ENCODE measurements at places on chromosomes 12 and 14. TPM values are rescaled to one million over a fixed set of nuclear protein-coding genes. Genes with fewer than 3 reads are reported as not detected.

- H3K4me1 ChIP-seq, result no peaks in the 10 kb centered on the region
- H3K36me3 ChIP-seq, result no peaks in the 10 kb centered on the region
- no peak for DNase-seq
- no peak overlapping the region for H3K4me3 ChIP-seq
- H3K27ac ChIP-seq, result no peak overlapping the region
- H3K27me3 ChIP-seq, result no peaks in the 10 kb centered on the region
Observed at GRCh38 chr12:42859612-42860011, 270.1 kb upstream of the PRICKLE1 start.

- no peak overlapping the region for H3K4me3 ChIP-seq
- H3K36me3 ChIP-seq, result no peaks in the 10 kb centered on the region
- H3K27ac ChIP-seq, result no peak overlapping the region
- peaks cover 3% of the 10 kb centered on the region for H3K4me1 ChIP-seq
- no peaks in the 10 kb centered on the region for H3K27me3 ChIP-seq
Observed at GRCh38 chr12:27060740-27061139, 21.6 kb downstream of the C12orf71 start.

GRCh38 chr12:40587421-40587820 is 104.8 kb upstream of the CNTN1 start:
- H3K27ac ChIP-seq, result no peak overlapping the region
- no peaks in the 10 kb centered on the region for H3K36me3 ChIP-seq
- H3K4me1 ChIP-seq, result no peaks in the 10 kb centered on the region
- H3K4me3 ChIP-seq, result no peak overlapping the region
- H3K27me3 ChIP-seq, result no peaks in the 10 kb centered on the region

- no peak overlapping the region for H3K4me3 ChIP-seq
- no peaks in the 10 kb centered on the region for H3K4me1 ChIP-seq
- H3K27me3 ChIP-seq, result no peaks in the 10 kb centered on the region
Observed at GRCh38 chr12:70590051-70590450, 47.2 kb downstream of the PTPRB start.

- H3K27me3 ChIP-seq, result no peaks in the 10 kb centered on the region
- no peaks in the 10 kb centered on the region for H3K36me3 ChIP-seq
- no peak for DNase-seq
Observed at GRCh38 chr12:5264006-5264405, 167.9 kb upstream of the NTF3 start.

DNA sequence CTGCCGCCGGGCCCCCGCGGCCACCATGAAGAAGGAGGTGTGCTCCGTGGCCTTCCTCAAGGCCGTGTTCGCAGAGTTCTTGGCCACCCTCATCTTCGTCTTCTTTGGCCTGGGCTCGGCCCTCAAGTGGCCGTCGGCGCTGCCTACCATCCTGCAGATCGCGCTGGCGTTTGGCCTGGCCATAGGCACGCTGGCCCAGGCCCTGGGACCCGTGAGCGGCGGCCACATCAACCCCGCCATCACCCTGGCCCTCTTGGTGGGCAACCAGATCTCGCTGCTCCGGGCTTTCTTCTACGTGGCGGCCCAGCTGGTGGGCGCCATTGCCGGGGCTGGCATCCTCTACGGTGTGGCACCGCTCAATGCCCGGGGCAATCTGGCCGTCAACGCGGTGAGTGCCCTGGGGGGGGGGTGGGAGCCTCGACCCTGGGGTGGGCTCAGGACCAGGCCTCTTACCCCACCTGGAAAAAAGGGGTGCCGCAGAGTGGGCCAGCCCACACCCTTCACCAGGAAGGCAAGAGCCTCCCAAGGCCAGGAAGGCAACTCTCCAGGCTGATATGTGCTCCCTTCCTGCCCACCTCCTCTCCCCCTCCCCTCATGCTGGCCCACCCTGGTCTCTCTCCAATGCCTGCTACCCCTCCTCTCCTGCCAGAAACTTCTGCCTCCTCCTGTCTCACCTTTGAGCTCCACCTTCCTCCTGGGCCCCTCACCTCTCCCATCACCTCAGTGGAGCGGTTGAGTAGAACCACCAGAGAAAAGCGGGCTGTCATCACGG is 507 bp downstream of the AQP5 start:
- peaks cover 27% of the 10 kb centered on the region for H3K27me3 ChIP-seq
- no peaks in the 10 kb centered on the region for H3K36me3 ChIP-seq
- H3K27ac ChIP-seq, result no peak overlapping the region
- no peak overlapping the region for H3K4me3 ChIP-seq
- peaks cover 10% of the 10 kb centered on the region for H3K4me1 ChIP-seq

DNA sequence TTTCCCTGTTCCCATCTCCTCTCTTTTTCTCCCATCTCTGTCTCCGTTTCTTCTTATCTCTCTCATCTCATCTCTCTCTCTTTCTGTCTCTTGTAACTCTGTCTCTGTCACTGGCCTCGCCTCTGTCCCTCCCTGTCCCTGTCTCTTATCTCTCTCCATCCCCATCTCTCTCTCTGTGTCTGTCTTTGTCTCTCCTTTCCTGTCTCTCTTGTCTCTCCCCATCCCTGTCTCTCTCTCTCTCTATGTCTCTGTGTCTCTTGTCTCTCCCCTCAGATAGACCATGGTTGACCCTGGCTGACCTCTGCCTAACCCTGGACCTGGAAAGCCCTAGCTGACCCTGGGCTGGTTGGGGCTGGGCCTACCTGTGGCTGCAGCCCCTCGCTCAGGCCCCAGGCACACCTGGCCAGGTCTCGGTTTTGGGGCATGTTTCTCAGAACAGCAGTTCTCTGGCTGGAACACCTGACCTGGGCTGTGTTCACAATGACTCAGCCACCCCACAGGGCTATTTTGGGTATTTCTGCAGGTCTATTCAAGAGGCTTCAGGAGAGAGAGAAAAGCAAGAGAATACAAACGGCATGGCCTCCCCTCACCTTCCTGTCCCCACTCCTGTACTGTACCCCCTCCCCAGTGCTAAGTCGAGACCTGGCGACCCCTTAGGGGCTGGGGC is 174.4 kb downstream of the TMEM121 start:
- H3K4me3 ChIP-seq, result no peak overlapping the region
- no peak for DNase-seq
- no peaks in the 10 kb centered on the region for H3K36me3 ChIP-seq
- H3K27ac ChIP-seq, result peak overlapping the region; percentile 13

DNA sequence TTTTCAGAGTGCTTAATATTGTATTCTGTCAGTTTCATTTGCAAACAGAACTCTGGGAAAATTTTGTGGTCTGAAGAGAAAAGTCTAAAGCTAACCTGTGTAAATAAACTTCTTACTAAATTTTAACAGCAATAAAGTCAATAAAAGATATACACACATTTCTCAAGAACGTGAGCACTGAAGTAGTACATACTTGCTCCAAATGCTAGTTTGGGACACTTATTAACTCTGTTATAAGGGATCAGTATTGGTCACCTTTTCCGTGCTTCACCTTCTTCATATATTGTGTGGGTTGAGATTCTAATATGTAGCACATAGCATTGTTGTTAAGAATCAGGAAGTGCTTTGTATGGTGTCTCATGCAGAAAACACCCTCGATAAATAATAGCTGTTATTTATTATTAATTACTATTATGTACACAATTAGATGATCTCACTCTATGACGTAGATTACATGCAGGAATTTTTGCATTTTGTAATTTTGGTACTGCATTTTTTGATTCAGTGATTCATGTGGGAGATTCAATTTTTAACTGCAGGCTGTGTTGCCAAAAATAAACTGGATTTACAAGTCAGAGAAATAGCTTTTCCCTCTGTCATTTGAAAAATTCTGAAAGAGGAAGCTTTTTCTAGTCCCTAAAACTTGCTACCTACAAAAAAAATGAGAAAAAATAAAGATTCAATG is 300.9 kb downstream of the ACSS3 start:
- H3K4me1 ChIP-seq, result no peaks in the 10 kb centered on the region
- no peak overlapping the region for H3K4me3 ChIP-seq
- H3K27ac ChIP-seq, result no peak overlapping the region
- no peaks in the 10 kb centered on the region for H3K27me3 ChIP-seq
- no peaks in the 10 kb centered on the region for H3K36me3 ChIP-seq

GRCh38 chr14:105184461-105184860 is 3.3 kb upstream of the NUDT14 start:
- no peak overlapping the region for H3K4me3 ChIP-seq
- H3K36me3 ChIP-seq, result no peaks in the 10 kb centered on the region
- peaks cover 2% of the 10 kb centered on the region for H3K27me3 ChIP-seq
- no peak overlapping the region for H3K27ac ChIP-seq
- H3K4me1 ChIP-seq, result peaks cover 26% of the 10 kb centered on the region

- no peaks in the 10 kb centered on the region for H3K4me1 ChIP-seq
- H3K4me3 ChIP-seq, result no peak overlapping the region
- no peaks in the 10 kb centered on the region for H3K36me3 ChIP-seq
- DNase-seq, result no peak
Observed at GRCh38 chr12:69676257-69677012, 22.7 kb downstream of the BEST3 start.

- no peaks in the 10 kb centered on the region for H3K36me3 ChIP-seq
- no peak overlapping the region for H3K27ac ChIP-seq
Observed at GRCh38 chr12:114395755-114396152, 10.2 kb downstream of the TBX5 start.

DNA sequence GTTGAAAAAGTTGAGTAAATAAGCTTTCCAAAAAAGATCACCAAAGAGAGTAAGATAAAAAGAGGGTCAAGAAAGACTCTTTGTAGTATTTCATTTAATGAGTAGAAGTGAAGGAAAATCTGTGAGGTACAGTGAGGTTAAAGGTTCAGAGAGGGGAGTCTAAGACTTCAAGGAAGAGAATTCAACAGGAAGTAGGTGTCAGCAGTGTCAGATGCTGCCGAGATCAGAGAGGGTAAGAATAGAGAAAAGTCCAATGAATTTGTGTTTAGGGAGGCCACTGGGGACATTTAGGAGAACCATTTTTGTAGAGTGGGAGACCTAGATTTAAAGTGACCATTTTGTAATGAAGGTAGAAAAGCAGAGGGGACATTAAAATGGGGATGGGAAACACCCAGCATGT is 71.6 kb upstream of the KRAS start:
- H3K36me3 ChIP-seq, result no peaks in the 10 kb centered on the region
- no peaks in the 10 kb centered on the region for H3K27me3 ChIP-seq
- peak; percentile 54 for DNase-seq
- H3K27ac ChIP-seq, result peak overlapping the region; percentile 57

TMEM229B gene
- 51.3 TPM for total RNA-seq

KCNK10 gene
- total RNA-seq, result not detected

ESPL1 gene
- total RNA-seq, result 3.1 TPM

NTS gene
- total RNA-seq, result not detected

TMED8 gene
- total RNA-seq, result 9.1 TPM

DYRK2 gene
- 108 TPM for total RNA-seq

ACADS gene
- 18.6 TPM for total RNA-seq

FITM1 gene
- total RNA-seq, result 2.8 TPM

GALNT8 gene
- total RNA-seq, result 0.73 TPM

All from natural killer cell (primary cell).